ENCODE measurements at places on chromosomes 13 and 19.

DNA sequence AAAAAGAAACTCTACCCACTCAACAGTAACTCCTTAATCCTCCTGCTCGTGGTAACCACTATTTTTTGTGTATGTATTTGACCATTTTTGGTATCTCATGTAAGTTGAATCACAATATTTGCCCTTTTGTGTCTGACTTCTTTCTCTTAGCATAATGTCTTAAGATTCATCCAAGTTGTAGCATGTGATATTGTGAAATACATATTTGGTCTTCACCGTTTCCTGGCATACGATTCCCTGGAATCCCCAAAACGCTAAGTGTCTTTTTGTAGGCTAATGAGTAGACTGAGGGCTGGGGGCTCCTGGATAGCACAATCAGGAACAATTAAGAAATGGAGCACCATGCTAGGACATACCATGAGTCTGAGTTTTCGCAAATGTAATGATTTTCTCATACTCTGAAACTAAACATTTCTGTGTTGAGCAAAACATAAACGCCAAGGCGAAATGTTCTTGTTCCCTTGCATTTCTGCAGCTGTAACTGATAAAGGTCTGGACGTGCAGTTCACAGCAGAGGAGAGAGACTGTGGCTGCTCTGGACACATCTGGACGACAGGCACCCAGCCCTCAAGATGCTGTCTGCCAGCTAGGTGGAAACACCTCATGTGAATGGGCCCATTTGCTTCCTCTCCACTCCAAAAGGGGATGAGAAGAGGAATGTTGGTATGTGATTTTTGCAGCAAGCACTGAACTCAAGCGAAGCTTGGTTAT, 38.4 kb downstream of the BRD4 start:
- DNase-seq, result no peak

- DNase-seq, result no peak
These were observed 59.8 kb upstream of the C1QTNF9 start for GRCh38 chr13:24249624-24250023.

- DNase-seq, result no peak
These were observed 1644.8 kb downstream of the PCDH9 start for GRCh38 chr13:65585346-65585745.

DNA sequence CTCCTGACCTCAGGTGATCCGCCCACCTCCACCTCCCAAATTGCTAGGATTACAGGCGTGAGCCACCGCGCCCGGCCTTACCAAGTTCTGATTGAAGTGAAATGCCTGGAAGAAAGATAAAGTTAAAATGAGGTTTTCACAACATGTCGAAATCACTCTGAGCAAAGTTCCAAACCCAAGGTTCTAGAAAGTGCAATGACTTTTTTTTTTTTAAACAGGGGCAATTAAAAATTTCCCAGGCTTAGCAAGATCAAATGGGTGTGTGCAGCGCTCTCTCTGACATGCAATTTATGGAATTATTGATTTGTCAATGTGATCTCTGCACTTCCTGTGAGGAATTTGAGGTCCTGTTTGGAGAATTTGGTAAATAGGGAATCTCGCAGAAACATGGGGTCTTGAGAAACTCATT, 12.8 kb upstream of the MAP2K2 start:
- DNase-seq, result no peak

DNA sequence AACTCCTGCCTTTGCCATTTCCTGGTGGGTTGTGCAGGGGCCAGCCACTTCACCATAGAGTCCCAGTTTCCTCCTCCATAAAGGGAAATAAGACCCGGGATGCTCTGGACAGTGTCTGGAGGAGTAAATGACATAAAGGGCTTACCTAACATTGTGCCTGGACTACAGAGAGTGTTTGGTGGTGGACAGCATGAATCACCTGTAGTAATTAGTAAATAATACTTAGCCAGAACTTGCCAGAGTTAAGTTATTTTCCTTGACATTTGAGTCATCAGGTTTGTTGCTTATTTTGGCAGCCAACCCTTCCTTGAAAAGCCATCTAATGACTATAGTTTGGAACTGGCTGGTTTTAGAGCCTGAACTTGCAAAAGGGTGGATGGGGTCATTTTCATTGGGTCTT, 159.2 kb downstream of the SLC7A1 start:
- DNase-seq, result no peak

- peak; percentile 36 for DNase-seq
These were observed 1573.3 kb downstream of the PCDH9 start for GRCh38 chr13:65656740-65657329.

DNA sequence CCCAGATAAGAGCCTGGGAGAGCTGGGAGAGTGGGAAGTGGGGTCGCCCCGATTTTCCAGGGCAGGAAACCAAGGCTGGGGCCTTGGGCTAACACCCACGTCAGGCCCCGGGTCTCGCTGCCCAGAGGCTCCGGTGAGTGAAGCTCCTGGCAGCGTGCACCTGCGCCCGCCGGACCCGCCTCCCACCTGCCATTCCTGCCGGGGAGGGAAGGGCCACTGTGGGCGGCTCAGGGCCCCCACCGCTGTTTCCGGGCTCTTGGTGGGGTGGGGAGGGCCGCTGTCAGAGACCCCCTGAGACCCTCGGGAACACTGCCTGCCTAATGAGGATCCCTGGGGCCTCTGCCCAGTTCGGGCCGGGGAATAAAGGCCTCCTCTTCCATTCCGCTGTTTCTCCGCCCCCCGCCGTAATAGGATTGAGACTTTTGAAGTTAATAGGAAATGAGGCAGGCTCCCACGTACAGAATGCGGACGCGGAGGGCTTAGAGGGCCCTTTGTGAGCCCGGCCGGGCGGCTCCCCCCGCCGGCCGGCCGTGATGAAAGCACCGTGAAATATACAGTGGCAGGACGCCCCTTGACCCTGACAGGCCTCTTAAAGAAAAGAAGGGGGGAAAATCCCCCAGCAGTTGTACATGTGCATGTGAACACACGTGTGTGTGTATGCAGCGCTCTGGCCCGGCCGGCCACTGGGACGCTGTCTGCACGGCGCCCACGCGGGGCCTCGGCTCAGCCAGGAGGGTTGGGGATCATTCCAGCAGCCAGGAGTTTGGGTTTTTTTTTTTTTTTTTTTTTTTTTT, 33.2 kb downstream of the EFNA2 start:
- DNase-seq, result peak; percentile 65

DNA sequence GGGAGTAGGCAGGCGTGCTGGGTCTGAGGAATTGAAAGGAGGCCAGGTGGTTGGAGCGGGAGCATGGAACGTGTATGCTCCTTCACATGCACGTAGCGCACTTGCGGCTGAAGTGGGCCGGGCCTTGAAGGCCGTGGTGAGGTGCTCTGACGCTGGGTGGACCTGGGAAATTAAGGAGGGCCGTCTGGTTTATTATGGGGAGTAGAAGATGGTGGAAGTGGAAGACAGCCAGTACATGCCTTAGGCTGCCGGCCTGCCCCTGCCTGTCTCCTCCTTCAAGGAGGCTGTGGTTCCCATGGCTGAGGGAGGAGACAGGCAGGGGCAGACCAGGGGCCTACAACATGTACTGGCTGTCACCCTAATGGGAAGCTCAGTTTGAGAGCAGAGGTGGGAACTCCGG, 23.9 kb downstream of the GATAD2A start:
- DNase-seq, result no peak

GRCh38 chr13:113653264-113654174, 4.5 kb downstream of the ATP4B start:
- DNase-seq, result no peak

GRCh38 chr13:59746291-59746962, 417.3 kb downstream of the DIAPH3 start:
- no peak for DNase-seq

GRCh38 chr19:5225486-5226345, 114.9 kb downstream of the PTPRS start:
- peak; percentile 20 for DNase-seq

- DNase-seq, result no peak
These were observed 276.4 kb downstream of the LHFPL6 start for GRCh38 chr13:39326469-39327171.

- DNase-seq, result no peak
These were observed 69.2 kb upstream of the TM9SF2 start for GRCh38 chr13:99431927-99432608.

DNA sequence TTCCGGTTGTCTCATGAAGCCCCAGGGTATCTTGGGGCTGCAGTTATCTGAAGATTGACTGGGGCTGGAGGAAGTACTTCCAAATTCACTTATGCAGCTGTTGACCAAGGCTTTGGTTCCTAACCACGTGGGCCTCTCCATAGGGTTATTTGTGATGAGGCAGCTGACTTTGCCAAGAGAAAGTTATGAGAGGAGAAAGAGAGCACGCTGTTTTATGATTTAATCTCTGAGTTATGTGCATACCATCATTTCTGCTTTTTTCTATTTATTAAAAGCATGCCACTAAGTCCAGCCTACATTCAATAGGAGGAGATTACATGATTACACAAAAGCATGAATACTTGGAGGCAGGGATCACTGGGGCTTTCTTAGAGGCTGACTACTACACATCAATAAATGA, 215.5 kb downstream of the NHLRC3 start:
- no peak for DNase-seq

DNA sequence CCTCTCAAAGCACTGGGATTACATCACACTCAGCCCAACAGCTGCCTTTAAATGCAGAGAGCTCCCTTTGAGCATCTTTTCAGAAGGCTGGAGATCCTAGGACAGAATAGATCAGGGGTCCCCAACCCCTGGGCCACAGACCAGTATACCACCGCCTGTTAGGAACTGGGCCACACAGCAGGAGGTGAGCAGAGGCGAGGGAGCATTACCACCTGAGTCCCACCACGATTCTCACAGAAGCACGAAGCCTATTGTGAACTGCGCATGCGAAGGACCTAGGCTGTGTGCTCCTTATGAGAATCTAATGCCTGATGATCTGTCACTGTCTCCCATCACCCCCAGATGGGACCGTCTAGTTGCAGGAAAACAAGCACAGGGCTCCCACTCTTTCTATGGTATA, 2.2 kb upstream of the WTIP start:
- DNase-seq, result no peak
